Thymus (tissue), 14 donors: ENCODE measurements at places on chromosomes 2 and 18. TPM values are rescaled to one million over a fixed set of nuclear protein-coding genes. Genes with fewer than 3 reads are reported as not detected.

GRCh38 chr2:29011418-29012060 lies 30.4 kb downstream of the TOGARAM2 start:
- DNase-seq: no peak

GRCh38 chr18:38023871-38024270 lies 458.3 kb upstream of the CELF4 start:
- no peak for DNase-seq

- DNase-seq: no peak
Observed at GRCh38 chr18:37578886-37579513, 13.4 kb upstream of the CELF4 start.

GRCh38 chr18:23738151-23738550 lies 48.9 kb downstream of the LAMA3 start:
- peak; percentile 3 for DNase-seq

GRCh38 chr2:66390811-66391210 lies 44.1 kb upstream of the MEIS1 start:
- DNase-seq: no peak

- no peak for DNase-seq
Observed at GRCh38 chr18:69035756-69036155, 237.9 kb downstream of the CCDC102B start.

DNA sequence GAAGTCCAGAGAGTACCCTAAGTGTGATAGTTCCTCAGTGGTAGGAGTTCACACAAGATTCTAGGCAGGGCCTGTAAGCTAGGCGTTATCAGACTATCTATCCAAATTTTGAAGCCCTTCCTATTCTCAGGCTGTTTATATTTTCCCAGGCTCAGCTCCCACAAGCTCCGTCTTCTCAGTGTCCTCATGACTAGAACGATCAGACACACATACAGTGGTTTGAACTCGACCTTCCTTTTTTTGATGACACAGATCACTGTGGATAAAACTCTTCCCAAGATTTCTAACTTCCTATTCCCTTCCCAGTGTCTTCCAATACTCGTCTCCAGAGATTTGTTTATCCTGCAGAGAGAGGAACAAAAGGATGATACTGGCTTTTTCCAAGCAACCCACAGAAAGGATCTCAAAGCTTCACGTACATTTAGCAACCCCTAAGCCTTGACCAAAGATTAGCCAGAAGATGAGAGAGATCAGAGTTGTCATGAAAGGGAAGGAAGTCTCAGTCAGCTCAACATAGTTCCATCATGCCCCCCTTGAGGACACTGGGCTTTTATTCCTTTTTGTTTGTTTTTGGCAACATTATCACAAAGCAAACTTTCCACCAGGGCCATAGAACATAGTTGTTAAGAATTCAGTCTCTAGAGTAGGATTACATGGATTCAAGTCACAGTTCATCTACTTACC lies 42.3 kb upstream of the DOK6 start:
- DNase-seq: no peak

GRCh38 chr2:84959566-84960506 lies 11.1 kb upstream of the KCMF1 start:
- no peak for DNase-seq

GRCh38 chr2:186429104-186429503 lies 57.0 kb upstream of the ZC3H15 start:
- no peak for DNase-seq

- DNase-seq: no peak
Observed at GRCh38 chr2:239241431-239241960, 159.3 kb downstream of the HDAC4 start.

DNA sequence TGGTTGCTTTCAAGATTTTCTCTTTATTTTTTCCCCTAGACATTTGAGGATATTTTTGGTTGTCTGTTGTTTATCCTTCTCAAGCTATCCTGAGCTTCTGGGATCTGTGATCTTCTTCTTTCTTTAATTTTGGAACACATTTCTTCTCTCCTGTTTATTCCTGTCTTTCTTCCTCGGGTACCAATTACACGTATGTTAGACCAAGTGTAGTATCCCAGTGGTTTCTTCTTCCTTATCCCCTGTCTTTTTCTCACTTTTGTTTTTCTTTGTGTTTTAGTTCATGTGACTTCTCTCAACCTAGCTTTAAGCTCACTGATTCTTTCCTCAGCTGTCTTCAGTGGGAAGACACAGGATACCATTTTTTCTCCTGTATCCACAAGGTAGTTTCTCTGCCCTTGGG lies 120.0 kb downstream of the GALR1 start:
- no peak for DNase-seq

GRCh38 chr2:46229134-46230063 lies 67.8 kb upstream of the EPAS1 start:
- no peak for DNase-seq

DNA sequence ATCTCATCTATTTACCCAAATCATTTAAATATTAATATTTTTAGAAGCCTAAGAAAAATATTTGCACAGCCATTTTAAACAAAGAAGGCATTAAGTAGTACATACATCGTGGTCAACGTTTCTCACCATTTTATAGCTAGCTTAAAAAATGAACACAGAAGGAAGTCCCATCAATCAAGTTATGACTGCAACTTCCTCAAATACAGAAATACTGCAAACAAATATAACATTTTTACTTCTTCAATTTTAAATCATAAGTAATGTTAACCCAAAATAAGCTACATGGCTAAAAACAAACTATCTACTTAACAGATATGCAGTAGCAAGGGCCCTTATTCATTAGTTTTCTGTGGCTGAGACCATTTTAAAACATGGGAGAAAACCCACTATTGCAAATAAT lies 30.6 kb downstream of the ITSN2 start:
- DNase-seq: no peak

DNA sequence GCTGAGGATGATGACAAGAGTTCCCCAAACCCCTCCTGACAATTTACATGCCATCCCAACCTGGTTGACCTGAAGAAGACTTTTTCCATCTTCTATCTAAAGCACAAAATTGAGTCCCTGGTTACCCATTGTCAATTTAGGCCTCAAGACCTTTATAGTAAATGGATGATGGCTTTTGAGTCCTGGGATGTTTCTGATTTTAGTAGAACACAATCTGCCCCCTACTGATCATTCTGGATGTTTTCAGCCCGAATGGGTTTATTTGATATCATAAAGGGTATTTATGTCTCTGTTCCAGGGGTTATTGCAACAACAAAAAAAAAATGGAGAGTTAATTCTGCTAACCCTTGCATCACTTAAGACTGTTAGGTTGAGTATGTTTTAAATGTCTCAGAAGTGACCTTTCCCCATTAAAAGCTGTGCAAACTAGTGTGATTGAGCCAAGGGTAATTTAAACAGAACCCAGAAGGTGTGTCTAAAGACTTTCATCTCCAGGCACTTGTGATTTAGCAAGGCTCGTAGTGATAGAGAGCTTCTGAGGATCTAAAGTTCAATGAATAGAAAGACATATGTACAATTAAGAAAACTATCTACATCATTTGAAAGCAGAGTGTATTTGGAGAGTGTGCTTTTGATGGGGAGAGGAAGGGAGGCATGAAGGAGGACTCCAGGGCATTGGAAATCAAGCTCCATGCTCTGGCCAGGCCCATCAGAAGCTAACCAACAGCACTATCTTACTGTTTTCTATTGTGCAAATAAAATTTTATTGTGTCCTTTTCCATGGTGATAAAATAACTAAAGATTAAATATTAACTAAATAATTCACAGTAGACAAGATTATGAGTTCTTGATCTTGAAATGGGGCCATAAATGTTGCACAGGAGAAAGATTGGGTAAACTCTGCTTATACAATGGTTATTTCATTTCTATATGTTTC lies 96.6 kb upstream of the NOSTRIN start:
- peak; percentile 10 for DNase-seq

DNA sequence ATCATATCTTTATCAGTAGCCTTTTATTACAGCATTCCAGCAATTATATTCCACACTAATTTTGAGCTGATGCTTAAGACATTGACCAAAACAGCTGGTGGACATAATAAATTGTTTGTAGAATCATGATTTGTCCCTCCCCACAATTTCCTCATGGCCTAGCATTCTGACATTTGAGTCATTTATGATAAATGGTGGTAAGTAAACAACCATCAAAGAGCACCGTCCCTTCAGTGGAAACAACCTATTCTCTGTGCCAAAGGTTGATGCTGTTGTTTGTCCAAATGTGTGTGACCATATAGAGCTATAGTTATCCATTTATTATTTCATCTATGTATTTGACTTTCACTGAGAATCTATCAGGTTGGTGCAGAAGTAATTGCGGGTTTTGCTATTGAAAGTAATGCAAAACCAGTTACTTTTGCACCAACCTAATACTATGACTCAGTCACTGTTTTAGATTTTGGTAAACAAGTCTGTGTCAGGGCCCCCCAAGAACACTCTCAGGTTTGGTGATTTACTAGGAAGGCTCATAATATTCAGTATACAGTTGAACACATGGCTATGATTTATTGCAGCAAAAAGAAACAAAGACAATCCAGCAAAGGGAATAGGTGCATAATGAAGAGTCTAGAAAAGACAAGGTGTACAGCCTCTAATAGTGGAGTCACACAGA lies 608.7 kb upstream of the REG3G start:
- no peak for DNase-seq

DNA sequence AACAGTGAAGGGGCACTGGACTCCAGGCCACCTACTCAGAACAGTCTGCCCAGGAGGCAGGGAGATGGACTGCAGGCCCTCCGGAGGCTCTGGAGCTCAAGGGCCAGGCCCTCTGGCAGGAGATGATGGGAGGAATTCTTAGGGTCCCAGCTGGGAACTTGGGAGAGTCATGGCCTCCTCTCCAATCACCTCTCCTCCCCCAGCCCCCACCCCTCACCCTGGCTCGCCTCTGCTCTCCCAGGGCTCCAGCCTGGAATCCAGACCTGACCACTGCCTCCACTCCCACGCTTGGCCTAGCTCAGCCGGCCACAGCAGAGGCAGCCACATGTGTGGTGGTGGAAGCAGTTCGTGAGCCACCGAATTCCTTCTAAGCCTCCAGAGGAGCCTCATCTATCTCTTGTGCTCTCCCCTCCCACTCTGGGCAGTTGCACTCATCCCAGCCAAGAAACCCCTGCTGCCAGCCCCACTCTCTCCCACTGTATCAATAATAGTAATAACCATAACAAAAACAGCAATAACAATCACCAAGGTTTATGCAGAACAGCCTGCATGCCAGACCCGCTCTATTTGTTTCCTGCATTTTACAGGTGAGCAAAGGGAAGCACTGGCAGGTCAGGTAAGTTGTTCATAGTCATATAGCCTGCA lies 67.4 kb downstream of the TNS1 start:
- DNase-seq: no peak

- no peak for DNase-seq
Observed at GRCh38 chr18:32878436-32878835, 105.6 kb upstream of the KLHL14 start.

DNA sequence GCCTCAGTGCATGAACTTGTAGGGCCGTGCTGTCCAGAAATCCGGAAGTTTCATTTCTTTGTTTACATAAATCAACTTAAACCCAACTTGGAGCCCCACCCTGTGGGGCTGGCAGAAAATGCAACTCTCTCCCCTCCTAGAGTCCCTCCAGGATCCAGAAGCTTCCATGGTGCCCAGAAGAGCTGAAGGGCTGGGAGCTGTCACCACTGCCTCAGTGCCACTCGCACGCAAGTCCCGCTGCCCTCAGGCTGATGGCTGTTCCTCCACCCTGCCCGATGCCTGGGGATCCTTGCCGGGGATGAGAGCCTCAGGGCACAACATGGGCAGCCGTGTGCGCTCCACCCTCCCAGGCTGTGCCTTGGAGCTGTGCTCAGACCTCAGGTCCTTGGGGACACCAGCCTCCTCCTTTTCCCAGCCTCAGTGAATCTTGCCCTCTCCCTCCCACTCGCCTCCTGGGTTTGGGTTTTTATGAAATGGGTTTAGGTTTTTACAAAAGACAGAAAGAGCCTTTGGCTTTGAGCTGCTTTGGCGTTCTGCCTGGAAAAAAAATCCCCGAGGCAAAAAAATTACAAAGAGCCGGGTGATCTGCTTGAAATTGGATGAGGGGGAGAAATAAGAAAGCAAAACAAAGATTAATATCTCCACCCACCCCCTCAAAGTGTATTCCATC lies 155.2 kb downstream of the TWIST2 start:
- no peak for DNase-seq

DNA sequence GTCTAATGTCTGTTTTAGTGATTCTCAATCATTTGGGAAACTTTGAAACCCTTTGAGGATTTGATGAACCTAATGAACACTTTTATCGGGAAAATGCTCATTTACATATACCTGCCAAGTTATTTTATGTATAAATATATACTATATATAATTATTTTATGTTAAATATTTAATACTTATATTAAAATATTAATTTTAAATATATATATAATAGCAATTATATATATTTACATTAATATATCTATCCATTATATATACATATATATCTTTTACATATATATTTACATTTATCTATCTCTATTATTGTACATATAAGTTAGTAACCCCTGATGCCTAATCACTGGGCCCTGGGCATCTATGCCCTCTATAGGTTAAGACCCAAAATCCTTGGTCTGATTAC lies 763.3 kb upstream of the FSHR start:
- no peak for DNase-seq

- DNase-seq: no peak
Observed at GRCh38 chr2:230738924-230739323, 26.3 kb downstream of the CAB39 start.

DNA sequence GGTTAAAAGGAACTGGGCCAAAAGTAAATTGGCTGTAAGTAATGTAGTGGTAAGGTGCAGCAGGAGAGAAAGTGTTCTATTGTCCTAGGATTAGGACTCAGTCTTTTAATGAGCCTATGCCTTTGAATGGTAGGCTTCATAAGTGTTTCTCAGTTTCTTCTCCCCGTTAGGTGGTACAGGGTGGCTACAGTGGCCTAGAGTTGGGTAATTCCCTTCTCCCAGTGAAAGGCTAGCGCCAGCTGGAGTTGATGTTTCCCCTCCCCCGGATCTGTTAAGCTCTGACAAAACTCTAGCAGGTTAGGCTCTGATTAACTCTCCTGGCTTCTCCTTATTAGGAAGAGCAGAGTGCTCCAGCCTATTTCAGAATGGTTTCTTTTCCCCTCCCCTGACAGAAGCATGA lies 127.7 kb downstream of the DNAH6 start:
- DNase-seq: no peak

GRCh38 chr2:135451966-135452365 lies 79.1 kb downstream of the ZRANB3 start:
- no peak for DNase-seq

- DNase-seq: no peak
Observed at GRCh38 chr2:9206991-9207640, 504 bp downstream of the ASAP2 start.

E2F6 gene
- 8.3 TPM for total RNA-seq

ADD2 gene
- 0.90 TPM for total RNA-seq

CPLX4 gene
- total RNA-seq: 0.05 TPM

ZC3H6 gene
- total RNA-seq: 9.3 TPM

SP110 gene
- 50.1 TPM for total RNA-seq

SCN7A gene
- 10.2 TPM for total RNA-seq

SPC25 gene
- total RNA-seq: 16.0 TPM

GREB1L gene
- 0.09 TPM for total RNA-seq

RAB6D gene
- 0.28 TPM for total RNA-seq

RNF152 gene
- total RNA-seq: 0.85 TPM

GCG gene
- total RNA-seq: 1.7 TPM

SCYGR4 gene
- total RNA-seq: not detected

SLC14A1 gene
- total RNA-seq: 2.8 TPM

CD8B2 gene
- 22.1 TPM for total RNA-seq

MPP4 gene
- 0.05 TPM for total RNA-seq
